Iris pigment epithelial cell (primary cell): ENCODE measurements at places on chromosomes 1 and 21.

DNA sequence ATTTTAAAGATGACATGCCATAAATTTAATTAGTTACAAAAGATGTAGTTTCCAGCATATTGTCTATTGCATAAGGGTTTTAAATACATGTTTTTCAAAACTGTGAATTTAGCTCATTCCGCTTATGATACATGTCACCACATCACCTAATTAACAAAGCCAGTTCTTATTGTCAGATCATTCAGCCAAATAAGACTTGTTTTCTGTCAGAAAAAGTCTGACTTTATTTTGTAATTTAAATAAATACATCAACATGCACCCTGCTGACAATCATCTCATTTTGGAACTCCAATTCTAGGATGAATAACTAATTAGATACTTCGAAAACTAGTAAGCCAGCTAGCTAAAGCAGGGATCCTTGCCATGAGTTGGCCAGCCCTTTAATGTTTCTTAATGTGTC, 110.9 kb upstream of the APP start:
- no peak for DNase-seq

DNA sequence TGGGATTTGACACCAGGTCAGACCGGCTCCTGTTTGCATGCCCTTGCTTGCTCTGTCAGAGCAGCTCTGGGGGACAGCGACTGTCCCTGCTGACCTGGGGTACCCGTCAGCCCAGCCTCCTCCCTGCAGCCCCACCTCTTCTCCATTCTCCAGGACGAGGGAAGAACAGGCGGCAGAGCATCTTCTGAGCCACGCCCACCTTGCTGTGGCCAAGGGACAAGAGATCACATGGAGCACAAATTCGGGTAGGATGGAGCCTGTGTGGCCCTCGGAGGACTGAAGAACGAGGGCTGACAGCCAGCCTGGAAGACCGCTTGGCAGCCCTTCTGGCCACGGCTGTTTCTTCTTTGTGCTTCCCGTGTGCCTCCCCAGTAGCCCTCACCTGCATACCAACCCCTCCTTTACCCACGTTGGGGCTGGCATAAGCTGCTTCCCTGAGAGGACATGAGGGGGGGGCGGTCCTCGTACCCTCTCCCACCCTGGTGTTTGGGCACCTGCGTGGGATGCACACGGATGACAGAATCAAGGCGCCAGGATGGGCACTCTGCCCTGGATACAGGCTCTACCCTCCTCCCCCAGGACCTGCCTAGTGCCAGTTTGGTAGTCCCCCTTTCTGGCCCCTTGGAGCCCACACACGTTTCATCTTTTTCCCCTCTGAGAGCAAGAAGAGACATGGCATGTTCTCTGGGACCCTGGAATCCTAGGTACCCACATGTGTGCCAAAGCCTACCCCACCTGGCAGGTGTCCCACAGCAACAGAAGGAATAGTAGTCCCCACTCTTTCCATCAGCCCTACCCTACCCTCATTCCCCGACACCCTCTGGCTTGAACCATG, 26.9 kb downstream of the CDK18 start:
- DNase-seq: no peak

- DNase-seq: peak; percentile 53
These were observed 100.7 kb upstream of the SPATA6 start for GRCh38 chr1:48572646-48573258.

GRCh38 chr1:155079210-155079486, 511 bp downstream of the EFNA3 start:
- no peak for DNase-seq

DNA sequence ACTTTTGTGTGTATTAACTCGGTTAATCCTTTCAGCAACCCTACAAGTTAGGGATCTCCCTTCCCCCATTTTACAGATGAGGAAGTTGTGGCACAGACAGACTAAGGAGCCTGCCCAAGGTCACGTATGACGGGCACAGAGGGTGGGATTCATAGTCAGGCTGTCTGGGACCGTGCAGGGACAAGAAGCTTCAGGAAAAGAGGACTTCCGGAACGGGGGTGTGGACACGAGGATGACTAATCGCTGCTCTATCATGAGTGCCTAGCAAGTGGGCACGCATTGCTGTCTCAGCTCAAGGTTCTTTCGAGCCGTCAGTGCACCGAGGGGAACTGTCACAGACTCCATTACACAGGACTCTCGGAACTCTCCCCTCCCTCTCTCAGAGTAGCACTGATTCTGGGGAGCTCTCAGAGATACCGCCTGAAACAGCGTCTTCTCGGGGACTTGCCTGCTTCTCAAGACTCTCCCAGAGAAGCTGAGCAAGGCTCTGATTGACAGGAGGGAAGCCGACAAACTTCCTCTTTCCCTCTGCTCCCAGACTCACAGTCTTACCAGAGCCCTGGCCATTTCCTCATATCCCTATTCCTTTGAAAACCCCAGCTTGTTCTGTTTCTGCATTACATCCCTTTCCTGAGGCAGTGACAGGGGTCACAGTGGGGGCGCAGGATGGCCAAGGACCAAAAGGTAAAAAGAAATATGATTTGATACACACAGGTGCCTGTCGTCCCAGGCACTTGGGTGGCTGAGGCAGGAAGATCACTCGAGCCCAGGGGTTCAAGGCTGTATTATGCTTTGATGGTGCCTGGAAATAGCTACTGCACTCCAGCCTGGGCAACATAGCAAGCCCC, 14.4 kb downstream of the FHAD1 start:
- DNase-seq: peak; percentile 18

DNA sequence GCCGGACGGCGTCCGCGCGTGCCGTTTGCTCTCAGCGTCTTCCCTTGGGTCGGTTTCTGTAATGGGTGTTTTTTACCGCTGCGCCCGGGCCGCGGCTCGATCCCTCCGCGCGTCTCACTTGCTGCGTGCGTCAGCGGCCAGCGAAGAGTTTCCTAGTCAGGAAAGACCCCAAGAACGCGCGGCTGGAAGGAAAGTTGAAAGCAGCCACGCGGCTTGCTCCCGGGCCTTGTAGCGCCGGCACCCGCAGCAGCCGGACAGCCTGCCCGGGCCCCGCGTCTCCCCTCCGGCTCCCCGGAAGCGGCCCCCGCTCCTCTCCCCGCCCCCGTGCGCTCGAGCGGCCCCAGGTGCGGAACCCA, 159.8 kb downstream of the RUNX1 start:
- DNase-seq: peak; percentile 84

DNA sequence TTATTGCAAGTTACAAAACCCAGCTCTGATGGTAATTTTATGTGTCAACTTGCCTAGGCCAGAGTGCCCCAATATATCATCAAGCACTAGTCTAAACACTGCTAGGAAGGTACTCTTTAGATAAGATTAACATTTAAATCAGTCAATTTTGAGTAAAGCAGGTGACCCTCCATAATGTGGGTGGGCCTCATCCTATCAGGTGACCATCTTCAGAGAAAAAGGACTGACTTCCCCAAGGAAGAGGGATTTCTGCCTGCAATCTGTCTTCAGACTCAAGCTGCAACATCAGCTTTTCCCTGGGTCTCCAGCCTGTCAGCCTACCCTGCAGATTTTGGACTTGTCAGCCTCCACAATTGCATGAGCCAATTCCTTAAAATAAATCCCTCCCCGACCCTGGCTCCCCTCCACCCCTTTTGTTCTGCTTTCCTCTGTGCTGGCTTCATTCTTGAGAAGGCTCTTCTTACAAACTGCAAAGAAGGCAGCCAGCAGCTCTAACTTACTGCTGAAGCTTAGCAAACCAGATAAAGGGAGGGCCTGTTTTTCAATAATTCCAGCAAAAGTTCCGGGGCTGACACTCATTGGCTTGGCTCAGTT, 56.4 kb upstream of the RUNX3 start:
- no peak for DNase-seq

GRCh38 chr1:211832661-211833060, 2.1 kb upstream of the LPGAT1 start:
- no peak for DNase-seq

DNA sequence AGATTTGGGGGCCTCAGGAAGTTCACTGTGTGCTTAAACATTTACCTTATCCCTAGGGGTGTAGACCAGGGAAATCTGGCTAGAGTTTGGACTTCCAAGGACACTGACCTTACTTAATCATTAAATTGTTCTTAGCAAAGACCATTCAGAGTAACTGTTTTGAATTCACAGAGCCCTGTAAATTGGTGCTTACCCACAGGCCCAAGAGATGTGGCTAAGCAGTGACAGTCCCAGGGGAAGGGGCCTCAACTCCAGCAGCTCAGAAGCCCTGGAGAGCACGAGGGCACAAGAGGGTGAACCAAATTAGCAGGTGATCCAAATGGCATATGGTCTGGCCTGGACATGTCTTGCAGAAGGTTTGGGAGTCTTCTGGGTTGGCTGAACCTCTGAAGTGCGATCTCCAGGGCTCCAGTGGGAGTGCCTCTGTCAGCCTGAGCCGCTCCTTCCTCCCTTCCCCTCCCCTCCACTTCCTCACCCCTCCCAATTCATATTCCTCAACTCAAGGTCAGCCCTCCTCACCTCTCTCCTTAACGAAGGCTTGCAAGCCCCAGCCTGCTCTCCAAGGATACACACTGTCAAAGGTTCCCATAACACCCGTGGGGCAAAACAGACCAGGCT, 4.3 kb downstream of the PAQR7 start:
- DNase-seq: no peak

DNA sequence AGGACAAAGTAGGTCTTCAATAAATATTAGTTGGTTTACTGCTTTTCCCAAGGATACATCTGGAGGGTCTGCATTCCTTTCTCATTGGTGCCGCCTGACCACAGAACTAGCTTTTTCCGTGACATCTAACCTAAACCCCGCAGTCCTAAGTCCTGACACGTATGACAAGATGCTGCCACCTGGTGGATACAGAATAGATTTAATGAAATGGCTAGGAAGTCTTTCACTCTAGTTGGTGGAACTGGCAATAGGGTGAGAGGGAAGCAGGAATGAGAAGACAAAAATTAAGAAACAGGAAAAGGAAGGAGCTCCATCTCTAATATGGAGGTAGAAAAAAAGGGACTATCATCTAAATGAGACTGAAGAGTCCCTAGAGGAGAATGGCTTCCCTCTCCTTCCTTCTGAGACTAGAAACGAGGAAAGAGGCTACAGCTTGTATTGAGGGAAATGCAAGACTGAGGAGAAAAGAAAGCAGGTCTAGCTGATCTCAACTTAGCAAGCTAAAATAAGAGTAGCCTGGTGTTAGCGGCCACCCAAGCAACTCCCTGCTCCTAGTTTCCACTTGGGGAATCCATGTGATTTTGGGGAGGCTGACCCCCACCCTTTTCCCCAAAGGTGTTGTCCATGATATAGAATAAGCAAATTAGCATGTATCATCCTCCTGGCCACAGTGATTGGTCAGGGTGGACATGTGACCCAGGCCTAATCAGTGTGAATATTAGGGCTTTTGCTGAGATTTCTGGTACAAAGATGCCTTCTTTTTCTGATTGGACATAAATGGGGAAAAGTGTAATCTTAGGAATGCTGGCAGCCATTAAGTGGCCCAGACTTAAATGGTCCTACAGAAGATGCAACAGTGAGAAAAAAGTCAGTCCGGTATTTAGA, 5.9 kb downstream of the RFX5 start:
- peak; percentile 83 for DNase-seq

DNA sequence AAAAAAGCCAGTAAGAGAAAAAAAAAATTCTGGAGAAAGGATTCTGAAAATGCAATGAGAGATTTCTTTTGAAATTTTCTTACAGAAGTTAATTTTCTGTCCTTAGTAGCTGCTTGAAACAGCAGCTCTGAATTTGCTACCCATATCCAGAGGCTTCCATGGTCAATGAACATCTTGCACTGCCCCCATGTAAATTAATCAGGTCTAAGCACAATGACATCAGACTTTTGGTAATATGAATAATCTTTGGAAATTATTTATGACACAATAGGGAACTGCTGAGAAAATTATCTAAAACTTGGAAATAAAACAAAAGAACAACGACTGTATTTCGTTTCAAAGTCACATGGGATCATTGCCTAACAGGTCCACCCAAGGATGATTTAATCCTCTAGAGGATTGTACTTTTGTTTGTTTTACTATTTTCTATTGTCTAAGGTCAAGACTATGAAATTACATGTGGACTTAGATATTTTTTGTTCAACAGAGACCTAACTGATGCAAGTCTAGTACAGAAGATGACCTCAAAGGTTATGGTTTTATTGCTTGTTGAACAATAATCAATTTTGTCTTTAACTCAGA, 312.1 kb downstream of the BACH1 start:
- no peak for DNase-seq

- peak; percentile 13 for DNase-seq
These were observed 34.0 kb upstream of the ADGRL4 start for GRCh38 chr1:79040424-79041082.

DNA sequence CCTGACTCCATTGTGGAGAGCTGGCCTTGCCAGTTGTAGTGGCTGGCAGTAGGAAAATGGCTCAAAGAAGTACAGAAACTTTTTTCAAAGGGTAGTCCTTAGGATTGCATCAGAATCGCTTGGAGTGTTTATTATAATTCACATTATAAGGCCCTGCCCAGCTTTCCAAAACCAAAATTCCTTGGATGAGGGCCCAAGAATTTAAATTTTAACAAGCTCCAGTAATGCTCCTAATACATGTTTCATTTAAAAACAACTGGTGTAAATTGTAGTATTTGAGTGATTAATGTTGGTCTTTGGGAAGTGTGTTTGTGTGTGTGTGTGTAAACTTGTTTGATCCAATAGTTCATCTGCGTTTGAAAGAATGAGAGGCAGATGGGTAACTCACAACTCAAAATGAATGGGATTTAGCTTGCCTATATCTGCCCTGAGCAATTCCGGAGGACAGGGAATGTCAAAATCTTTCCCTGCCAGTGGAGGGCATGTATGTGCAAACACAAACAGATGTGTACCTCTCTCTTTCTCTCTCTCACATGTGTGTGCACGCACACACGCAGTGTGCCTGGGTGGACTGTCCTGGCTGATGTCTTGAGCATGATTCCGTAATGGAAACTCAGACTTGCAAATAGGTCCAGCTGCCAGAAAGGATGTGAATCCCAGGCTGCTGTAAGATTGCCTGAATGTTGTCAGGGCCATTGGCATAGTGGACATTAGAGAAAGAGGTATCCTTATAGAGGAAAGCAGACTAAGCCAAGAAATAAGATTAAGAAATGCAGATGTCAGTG, 293.1 kb downstream of the LMX1A start:
- DNase-seq: no peak

DNA sequence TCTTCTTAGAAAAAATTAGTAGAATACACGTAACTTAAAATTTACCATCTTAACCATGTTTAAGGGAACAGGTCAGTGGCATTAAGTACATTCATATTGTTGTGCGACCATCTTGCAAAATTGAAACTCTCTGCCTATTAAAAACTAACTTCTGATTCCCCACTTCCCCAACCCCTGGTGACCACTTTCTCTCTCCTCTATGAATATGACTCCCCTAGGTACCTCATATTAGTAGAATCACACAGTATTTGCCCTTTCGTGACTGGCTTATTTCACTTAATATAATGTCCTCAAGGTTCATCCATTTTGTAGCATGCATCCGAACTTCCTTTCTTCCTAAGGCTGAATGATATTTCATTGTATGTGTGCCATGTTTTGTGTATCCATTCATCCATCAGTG, 15.1 kb upstream of the TARBP1 start:
- DNase-seq: no peak
